ENCODE measurements at places on chromosomes 16 and 17. TPM values are rescaled to one million over a fixed set of nuclear protein-coding genes. Genes with fewer than 3 reads are reported as not detected.

Gene CD300E
- total RNA-seq: not detected

Gene RAMP2
- total RNA-seq: not detected

Gene PITPNC1
- 31.1 TPM for total RNA-seq

Gene C16orf87
- total RNA-seq: 18.0 TPM

Gene C16orf54
- total RNA-seq: 99.2 TPM

Gene TP53TG3C
- total RNA-seq: not detected

DNA sequence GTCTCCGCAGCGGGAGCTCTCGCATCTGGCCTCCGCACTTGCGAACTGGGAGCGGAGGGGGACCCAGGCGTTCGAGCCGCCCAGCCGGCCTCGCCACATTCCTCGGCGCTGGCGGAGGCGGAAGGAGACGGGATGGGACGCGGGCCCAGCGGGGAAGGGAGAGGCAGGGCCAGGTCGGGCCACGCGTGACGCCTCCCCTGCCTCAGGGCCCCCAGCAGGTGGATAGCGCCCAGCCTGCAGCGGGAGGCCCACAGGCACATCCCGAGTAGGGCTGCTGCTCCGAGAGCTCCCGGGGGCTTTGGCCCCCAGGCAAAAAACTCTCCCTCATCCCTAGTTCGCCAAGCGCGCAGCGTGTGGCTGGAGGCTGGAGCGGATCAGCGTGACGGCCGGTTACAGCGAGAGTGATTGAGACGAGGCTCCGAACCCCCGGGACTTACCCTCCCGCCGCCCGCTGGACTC, 800 bp downstream of the PLEKHH3 start:
- DNase-seq: peak; percentile 28

- DNase-seq: no peak
Observed at GRCh38 chr17:1999557-2000251, 25.4 kb downstream of the RTN4RL1 start.

Gene AURKB
- total RNA-seq: 160 TPM

DNA sequence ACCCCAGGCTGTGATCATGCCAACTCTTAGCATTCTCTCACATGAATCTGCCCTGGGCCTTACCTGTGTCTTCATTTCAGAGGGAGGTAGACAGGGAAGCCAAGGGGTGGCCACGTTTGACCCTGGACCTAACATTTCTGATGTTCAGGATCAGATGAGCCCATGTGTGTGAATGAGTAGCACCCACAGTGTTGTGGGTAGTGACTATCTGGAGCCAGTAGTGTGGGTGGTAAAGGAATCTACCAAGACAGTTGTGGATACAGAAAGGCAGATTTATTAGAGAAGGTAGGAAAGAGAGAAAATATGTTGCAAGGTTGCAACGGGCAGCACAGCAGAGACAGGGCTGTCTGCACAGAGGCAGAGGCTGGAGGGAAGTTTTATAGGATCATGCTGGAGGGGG, 60.5 kb downstream of the TK2 start:
- DNase-seq: no peak

DNA sequence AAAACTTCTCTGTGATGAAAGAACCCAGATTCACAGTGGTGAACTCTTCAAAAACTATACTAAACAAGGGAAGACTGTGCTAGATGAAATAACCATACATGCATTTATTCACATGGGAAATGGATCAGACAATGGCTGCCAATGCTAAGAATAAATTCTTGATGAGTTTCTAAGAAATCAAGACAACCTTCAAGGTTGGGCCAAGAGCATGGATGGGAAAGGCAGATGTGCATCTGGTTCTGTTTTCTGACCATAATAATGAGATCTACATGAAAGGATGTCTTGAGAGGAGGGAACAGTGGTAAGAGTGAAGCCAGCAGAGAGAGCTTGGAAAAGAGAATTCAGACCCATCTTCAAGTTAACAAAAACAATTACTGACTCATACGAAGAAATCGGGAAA, 31.4 kb downstream of the ANKRD11 start:
- no peak for DNase-seq

- no peak for DNase-seq
Observed at GRCh38 chr16:58022601-58023371, 2.8 kb upstream of the MMP15 start.

DNA sequence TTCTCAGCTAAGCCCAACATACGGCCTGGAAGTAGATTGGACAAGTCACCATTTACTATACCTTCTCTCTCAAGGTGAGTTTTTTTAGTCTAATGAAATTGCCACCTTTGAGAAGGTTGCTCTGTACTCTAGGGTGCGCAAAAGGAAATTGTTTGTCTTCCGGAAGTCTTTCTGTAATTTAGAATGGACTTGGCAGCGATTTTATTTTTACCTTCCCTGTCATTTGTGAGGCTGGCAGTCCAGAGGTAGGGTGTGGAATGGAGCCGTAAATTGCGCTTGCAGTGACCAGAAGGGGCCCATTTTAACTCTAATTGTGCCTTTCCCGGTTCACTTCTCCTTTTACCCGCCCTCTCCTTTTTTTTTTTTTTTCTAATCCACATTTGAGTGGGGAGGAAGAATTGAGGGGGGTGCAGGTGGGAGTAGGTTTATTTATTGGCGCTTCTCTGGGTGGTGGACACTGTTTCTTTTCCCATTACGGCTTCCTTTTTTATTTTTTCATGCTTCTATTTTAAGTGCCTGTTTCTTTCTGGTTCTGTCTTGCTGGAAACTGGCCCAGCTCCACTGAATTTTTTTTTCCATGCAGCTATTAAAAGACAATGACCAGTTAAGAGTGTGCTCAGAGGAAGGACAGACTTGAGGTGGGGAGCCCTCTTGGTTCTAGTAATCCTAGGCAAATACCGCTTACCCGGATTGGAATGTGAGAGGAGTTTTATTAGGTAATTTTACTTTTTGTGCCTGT, 89.7 kb upstream of the CLEC18A start:
- DNase-seq: no peak

- no peak for DNase-seq
Observed at GRCh38 chr17:9272501-9273200, 251.3 kb downstream of the NTN1 start.

- no peak for DNase-seq
Observed at GRCh38 chr16:1863681-1864460, 8.1 kb downstream of the MEIOB start.

DNA sequence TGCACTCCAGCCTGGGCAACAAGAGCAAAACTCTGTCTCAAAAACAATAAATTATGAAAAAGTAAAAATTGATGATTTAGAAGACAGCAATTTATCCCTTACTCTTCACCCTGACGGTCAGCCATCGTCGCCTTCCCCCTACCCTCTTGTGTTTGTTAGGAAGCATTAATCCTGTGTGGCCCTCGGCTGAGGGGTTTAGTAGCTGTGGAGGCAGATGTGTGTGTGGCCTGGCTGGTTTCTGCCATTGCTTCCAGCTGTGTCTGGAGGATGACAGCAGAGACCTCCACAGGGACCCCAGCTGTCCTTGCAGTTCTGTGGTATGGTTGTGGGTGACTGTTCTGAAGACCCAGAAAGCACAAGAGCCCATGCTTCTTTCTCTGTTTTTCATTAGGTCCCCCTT, 25.9 kb downstream of the DBNDD1 start:
- DNase-seq: no peak

DNA sequence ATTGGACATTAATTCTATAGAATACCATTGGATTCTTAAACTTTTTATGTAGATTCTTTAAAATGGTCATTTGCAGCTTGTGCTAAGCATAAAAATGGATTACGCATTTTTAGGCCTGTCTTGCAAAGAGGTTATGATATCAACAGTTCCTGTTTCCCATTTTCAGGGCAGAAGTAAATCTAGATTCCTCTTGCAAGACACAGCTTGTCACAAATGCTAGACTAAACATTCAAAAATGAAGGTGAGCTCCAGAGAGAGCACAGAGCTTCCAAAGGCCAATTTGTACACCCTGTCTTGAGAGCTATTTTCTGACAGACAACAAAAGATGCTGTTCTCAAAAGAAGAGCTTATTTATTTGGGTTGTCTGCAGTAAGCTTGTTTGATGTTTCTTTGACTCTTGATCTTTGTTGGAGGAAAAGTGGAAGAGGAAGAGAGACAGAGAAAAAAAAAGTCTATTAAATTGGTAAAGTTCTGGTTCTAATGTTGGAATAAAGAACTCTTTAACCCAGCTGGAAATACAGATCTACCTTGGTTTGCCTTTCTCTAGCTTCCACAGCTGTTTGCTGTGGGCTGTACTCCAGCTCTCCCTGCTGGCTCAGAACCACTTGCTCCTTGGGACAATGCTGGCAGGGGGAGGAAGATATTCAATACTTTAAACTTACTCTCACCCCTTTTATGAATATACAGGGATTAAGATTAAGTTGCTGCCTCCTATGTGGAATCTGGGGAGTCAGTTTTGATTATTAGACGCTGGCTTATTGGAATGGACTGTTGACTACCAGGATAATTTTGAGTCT, 651.8 kb downstream of the CDH11 start:
- DNase-seq: no peak

- no peak for DNase-seq
Observed at GRCh38 chr17:73318836-73319235, 7.0 kb upstream of the CDC42EP4 start.

GRCh38 chr17:58394534-58395223, 22.7 kb downstream of the RNF43 start:
- no peak for DNase-seq

Gene CACNG5
- total RNA-seq: not detected

GRCh38 chr16:85978291-85978775, 79.4 kb downstream of the IRF8 start:
- DNase-seq: no peak

Gene NUTF2
- total RNA-seq: 101 TPM

DNA sequence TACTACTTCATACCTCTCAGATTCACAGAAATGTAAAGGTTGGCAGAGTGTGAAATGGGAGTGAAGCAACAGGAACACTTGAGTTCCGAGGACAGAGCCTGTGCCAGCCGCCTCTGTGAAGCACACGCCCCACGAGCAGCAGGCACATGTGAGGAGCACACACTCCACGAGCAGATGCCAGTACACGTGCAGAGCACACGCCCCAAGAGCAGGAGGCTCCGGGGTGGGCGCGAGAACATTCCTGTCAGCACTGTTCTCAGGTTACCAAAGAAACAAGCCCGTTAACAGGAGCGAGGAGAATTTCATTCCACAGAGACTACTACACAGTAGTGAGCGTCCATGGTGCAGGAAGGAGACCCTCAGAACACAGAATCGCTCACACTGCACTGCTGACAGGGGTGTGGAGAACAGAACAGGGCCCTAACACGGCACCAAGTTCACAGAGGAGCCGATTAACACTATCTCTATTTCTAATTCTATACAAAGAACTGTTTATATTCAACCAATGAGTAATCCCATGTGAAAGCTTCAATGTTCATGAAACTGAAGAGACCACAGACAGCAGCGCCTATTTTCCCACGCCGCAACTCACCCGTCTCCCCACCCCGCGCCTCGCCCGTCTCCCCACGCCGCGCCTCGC, 40.1 kb downstream of the KLHDC4 start:
- DNase-seq: no peak

DNA sequence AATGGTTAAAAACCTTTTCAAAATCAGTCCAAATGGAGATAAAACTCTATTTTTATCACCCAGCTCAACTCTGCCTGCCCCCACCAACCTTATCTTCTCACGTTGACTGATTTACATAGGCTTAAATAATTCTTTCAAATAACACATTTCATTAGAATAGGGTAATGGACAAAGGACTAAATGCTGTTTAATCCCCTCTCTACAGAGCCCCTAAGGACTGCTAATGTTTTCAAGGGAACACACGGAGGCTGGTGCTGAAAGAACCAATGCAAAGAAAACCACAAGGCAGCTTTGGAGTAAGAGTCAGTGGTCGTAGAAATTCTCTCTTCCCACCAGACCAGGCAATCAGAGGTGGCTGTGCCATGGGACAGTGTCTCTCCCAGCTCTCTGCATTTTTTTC, 445.7 kb upstream of the MAF start:
- DNase-seq: no peak

DNA sequence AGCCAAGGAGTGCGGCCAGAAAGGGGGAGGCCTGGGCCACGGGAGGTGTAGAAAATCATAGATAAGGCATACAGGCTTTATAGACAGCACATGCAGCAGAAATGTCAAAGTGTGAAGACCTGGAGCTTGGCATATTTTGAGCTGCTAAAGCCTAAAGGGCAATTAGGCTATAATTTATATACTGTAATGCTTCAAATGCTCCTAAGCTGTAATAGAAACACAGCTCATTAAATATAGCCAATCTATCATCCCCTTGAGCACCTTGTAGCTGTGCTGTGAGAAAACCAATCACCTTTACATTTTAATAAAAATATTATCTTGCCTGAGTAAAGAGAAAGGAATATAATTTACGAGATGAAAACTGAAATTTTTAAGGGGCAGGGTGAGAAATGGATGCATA, 97.9 kb upstream of the NOG start:
- DNase-seq: no peak

- DNase-seq: no peak
Observed at GRCh38 chr16:23368469-23368868, 66.4 kb downstream of the SCNN1B start.

DNA sequence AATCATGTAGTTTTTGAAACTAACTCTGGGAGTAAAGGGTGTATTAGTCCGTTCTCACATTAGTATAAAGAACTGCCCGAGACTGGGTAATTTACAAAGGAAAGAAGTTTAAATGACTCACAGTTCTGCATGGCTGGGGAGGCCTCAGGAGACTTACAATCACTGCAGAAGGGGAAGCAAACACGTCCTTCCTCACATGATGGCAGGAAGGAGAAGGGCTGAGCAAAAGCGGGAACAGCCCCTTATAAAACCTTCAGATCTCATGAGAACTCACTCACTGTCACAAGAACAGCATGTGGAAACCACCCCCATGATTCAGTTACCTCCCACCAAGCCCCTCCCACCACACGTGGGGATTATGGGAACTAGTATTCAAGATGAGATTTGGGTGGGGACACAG, 256.5 kb upstream of the TNRC6C start:
- no peak for DNase-seq

DNA sequence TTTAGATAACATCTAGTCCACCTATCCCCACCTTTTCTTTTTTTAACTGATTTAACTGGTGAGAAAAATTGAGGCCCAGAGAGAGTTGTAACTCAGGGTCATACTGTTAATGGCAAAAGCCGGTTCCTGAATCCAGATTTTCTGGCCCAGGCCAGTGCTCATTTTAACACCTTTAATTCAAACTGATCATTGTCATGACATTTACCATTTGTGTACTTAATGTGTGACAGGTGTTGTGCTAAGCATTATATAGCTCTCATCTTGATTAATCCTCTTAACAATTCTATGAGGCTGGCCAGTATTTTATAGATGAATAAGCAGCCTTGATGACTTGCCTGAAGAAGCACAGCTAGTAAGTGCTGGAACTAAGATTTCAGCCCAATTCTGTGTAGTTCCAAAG, 14.4 kb downstream of the RHOT1 start:
- DNase-seq: no peak

DNA sequence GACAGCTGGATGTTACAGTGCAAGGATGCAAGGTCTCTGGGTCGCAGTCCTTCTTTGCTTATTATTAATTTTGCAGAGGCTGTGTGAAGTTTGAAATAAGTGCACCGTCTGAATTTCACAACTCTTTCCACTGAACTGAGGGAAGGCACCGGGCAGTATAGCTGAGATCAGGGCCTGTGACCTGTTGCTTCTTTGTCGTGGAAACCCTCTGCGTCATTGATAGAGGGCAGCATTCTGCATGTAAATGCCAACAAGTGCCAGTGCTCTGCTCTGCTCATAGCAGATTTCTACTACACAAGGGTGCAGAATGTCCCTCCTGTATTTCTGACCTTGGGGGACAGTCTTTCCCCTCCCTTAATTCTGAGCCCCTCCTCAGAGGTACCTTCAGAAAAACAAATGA, 26.0 kb downstream of the CD300LF start:
- no peak for DNase-seq

Data from activated CD4-positive, alpha-beta memory T cell treated with anti-CD3 and anti-CD28 coated beads, Interleukin-2, amount 10 ng/mL, durations not matched to agents 7 days and 5 days (primary cell).